Activated CD4-positive, CD25-positive, alpha-beta regulatory T cell treated with anti-CD3 and anti-CD28 coated beads, Interleukin-2, amount 50 U/mL, for 24 hours (primary cell): ENCODE measurements at places on chromosomes 7 and 10.
A peak's percentile ranks its signal among the peaks of the same experiment; 100 is the strongest.

GRCh38 chr7:87960239-87960638, 26.2 kb downstream of the ADAM22 start:
- ATAC-seq: no peak

GRCh38 chr10:53508197-53508596, 735.6 kb upstream of the MBL2 start:
- no peak for ATAC-seq

- no peak for ATAC-seq
Observed at GRCh38 chr10:53744746-53745145, 972.2 kb upstream of the MBL2 start.

- no peak for ATAC-seq
Observed at GRCh38 chr10:52542906-52543305, 228.8 kb downstream of the DKK1 start.

GRCh38 chr7:43164757-43165156, 52.3 kb downstream of the HECW1 start:
- ATAC-seq: peak; percentile 64

- ATAC-seq: no peak
Observed at GRCh38 chr10:101780187-101780817, 2.9 kb downstream of the NPM3 start.

DNA sequence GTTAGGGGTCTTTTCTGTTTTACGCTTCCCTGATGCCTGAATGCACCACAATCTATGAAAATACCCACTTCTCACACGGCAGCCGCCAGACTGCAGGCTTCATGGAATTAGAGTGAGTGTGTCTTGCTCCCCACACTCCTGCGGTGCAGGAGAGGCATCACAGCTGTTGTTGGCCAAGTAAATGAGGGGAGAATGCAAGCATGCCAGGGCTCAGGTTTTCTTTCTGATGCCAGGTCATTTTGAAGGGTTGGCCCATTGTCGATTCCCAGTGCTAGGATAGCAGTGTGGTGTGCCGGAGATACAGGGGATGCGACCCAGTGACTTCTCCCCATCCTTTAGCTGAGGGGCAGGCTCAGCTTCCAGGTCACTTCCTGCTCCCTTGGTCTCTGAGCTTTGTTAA, 16.3 kb downstream of the CXCL12 start:
- ATAC-seq: no peak

- no peak for ATAC-seq
Observed at GRCh38 chr7:156196649-156197048, 384.4 kb upstream of the SHH start.

DNA sequence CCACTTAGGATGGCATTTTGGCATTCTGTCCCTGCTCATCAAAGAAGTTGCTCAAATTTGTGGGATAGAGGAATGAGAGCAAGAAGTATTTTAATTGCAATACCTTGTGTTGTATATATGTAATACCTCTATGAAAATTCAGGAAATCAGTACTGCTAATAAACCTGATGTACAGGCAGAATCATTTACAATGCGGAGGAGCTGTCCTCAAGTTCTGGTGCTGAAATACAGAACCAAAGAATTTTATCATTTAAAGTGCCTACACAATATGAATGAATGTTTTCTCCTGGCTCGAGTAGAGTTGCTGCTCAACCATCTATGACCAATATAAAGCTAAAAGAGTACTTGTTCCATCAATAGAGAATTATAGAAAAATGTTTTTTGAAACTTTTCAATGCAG, 305.8 kb downstream of the PLXNA4 start:
- ATAC-seq: no peak

DNA sequence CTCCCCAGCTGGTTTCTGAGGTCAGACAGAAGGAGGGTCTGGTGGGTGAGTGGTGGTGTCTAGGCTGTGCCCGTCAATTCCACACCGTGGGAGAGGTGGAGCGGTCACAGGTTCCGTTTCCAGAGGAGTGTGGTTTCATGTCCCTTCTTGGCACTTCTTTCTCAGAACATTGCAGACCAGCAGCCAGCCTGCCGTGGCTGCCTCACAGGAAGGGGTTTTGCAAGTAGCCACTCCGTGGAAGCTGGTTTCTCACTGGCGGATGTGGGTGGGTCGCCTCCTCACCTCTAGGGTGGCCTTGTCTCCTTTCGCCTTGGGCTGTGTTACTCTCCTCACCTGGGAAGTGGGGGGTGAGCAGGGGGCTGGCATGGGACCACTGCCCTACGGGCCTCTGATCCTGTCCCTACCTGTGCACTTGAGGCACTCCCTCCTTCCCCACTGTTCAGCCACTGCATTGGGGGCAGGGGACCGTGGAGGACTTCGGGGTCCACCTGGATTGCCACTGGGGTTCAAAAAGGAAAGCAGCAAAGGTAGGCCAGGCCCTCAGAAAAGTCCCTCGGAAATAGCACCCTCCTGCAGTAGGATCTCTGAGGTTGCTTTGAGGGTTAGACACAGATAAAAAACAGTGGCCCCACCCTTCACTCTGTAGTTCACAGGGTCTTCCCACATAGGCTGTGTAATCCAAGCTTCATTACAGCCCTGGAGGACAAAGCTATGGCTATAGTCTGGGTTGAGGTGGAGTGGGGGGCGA, 33.9 kb downstream of the TSPAN14 start:
- peak; percentile 65 for ATAC-seq

GRCh38 chr7:43757073-43757720, 1.3 kb upstream of the BLVRA start:
- ATAC-seq: no peak

- no peak for ATAC-seq
Observed at GRCh38 chr10:6259153-6259552, 56.4 kb downstream of the PFKFB3 start.

- no peak for ATAC-seq
Observed at GRCh38 chr7:47380325-47381133, 201.4 kb downstream of the TNS3 start.

- no peak for ATAC-seq
Observed at GRCh38 chr10:109433434-109433833, 489.9 kb downstream of the XPNPEP1 start.

DNA sequence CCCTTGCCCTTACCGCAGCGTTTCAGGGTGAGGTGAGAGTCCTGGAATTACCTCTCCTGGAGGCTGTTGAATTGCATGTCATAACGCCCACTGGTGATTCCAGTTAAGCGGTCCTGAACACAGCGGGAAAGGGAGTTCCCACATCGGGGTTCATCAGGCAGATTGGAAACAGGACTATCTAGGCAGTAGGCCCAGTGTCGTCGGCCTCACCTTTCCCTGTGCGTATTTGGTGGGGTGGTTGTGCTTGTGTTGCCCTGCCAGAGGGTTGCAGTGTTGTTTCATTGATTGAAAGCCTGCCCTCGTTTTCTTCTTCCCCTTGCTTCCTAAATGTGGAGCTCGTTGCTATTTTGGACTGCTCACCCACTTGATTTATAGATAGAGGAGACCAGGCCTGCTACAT, 10.6 kb upstream of the SUN1 start:
- no peak for ATAC-seq

DNA sequence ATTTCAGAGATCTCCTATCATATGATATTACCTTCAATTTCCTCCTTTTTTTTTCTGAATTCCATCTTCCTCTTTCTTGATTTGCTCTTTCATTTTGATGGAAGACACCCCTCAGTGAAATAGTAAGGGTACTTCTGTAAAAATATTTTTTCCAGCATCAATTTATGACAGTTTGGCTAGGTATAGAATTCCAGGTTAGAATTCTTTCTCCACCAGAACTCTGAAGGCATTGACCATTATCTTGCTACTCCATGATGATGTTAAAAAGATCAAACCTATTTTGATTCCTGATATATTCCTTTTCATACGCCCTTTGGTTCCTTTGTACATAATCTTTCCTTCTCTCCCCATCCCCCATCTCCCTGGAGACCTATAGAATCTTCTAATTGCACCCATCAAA, 48.4 kb downstream of the MTPAP start:
- ATAC-seq: no peak

DNA sequence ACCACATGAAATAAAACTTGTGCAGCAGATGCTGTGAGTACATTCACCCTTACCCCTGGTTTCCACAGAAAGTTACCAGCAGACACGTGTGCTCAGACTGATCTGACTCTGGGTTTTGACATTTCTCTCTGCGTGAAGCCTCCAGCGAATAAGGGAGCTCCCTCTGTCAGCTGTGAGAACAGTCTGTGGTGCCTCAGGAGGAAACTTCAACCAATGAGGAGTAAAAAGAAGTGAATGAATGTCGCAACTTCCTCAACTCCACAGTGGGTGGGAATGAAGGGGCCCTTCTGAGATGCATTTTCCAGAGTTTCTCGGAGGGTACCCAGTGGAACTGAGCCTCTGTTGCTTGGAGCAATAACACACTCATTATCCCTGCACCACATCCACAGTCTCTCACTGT, 743.4 kb downstream of the TNS3 start:
- ATAC-seq: no peak

- no peak for ATAC-seq
Observed at GRCh38 chr7:40374575-40374974, 239.8 kb downstream of the SUGCT start.

DNA sequence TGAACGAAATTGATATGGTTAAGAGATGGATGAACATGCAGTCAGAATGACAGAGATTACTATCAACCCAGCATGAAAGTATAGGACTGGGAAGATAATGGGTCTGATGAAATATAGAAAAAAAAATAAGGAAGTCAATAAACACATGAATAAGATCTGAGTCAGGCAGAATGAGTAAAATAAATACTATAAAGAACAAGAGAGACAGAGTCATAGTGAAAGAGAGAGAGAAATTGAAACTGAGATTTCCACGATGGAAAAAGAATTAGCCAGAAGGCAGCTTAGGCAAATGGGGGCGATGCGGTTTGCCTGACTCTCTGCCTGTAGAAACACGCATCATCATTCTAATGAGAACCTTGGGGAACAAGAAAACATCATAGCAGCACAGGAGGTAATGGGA, 26.6 kb downstream of the SEMA3D start:
- ATAC-seq: peak; percentile 43

DNA sequence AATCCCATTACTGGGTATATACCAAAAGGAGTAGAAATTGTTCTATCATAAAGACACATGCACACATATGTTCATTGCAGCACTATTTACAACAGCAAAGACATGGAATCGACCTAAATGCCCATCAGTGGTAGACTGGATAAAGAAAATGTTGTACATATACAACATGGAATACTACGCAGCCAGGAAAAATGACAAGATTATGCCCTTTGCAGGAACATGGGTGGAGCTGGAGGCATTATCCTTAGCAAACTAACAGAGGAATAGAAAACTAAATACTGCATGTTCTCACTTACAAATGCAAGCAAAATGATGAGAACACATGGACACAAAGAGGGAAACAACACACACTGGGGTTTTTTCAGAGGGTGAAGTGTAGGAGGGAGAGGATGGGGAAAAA, 300.2 kb downstream of the BAMBI start:
- no peak for ATAC-seq

GRCh38 chr10:7230951-7231350, 179.9 kb downstream of the SFMBT2 start:
- ATAC-seq: no peak

- no peak for ATAC-seq
Observed at GRCh38 chr10:86180861-86181260, 185.7 kb downstream of the GRID1 start.

GRCh38 chr7:95405208-95405607, 9.0 kb upstream of the PON3 start:
- ATAC-seq: no peak

- no peak for ATAC-seq
Observed at GRCh38 chr7:20577441-20578071, 37.9 kb upstream of the ABCB5 start.

- ATAC-seq: no peak
Observed at GRCh38 chr7:116434820-116435341, 64.7 kb upstream of the CAV2 start.

DNA sequence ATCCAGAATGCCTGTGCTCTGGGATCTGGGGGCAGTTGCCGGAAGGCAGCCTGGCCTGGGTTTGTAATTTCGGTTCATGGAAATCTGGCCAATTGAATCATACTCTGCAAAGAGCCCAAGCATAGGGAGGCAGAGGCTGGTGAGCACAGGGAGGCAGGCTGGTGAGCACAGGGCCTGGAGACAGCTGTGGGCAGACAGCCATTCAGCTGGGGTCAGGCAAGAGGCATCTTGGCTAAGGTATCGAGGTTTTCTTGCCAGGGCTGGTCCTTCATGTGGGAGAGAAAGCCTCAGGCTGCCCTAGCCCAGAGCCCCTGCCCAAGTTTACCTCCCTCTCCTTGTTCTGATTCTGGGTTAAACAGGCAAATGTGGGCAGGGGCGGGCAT, 63.7 kb upstream of the BAIAP2L1 start:
- ATAC-seq: no peak

- ATAC-seq: no peak
Observed at GRCh38 chr7:4790078-4790465, 14.6 kb downstream of the AP5Z1 start.

GRCh38 chr10:132122939-132123445, 57.2 kb downstream of the JAKMIP3 start:
- no peak for ATAC-seq

- ATAC-seq: no peak
Observed at GRCh38 chr10:107415446-107415845, 250.9 kb upstream of the SORCS1 start.

- ATAC-seq: no peak
Observed at GRCh38 chr10:69202332-69202731, 17.8 kb upstream of the HKDC1 start.

DNA sequence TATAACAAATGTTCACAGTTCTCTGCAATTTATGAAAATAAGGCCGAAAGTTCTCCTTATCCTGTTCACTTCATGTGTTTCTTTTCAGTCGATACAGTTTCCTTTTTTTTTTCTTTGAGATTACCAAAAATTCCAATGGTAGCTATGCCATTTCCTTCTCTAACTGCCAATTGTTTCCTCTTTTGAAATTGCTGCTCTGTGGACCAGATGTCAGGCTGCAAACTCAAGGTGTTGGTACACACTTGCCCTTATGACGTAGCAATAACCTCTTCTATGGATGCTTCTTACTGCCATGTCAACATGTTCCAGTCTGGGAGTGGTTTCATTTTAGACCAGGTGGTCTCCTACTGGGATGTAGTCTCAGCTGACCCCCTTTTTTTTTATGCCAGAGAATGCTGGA, 52.9 kb downstream of the CASD1 start:
- ATAC-seq: no peak
